ENCODE measurements at places on chromosomes 3 and 15.

DNA sequence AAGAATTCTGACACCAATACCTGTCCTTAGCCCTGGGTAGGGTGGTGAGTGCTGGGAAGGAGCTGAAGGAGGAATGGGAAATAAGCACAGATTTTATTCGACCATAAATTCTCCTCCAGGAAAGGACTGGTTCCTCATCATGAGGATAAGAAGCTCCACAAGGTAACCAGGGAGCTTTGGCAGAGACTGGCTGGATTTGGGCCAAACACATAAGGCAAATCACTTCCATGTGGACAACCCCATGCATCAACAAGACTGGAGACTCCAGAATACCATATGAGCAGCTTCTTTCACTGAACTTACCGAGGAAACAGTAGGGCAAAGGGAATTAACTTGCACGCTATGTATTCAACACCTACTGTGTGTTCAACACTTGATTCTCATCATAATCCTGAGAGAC is 312.5 kb downstream of the NTRK3 start:
- no peak for DNase-seq

DNA sequence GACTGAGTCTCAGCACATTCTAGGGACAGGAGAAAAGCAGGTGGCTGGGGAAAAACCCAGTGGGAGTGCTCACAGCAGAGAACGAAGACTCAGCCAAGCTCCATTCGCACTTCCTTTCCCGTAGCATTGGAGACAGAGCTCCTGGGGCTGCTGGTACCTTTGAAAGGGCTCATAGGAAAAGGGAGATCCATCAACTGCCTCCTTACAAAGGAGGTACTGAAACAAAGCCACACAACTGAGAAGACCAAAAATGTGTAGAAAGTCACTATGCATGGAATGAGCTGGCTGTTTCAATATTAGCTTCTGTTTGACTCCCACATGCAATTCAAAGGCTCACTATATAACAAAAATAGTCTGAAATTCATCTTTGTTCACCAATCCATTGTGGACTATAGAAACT is 16.9 kb downstream of the STIMATE start:
- no peak for DNase-seq

- no peak for DNase-seq
Observed at GRCh38 chr3:172877011-172877410, 126.5 kb downstream of the ECT2 start.

DNA sequence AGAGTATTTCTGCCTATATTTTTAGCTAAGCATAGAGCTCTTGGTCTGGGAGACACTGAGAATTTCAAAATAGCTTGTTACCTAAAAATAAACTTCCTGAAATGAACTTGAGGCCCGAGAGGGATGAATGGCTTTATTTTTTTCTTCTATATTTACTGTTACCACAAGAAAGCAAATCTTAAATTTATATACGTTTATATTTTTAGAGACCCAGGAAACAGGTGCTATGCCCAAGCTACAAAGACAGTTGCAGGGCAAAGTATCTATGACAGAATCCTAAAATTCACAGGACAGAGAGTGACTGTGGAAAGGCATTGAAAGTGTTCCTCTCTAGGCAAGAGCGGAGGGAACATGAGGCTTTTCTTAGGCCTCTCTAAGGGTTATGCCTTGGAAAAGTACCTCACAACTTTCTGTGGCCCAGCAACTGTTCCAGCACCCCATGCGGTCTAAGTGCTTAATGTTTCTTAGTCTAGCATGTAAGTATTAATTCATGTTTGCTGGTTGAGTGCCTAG is 36.5 kb downstream of the TGFBR2 start:
- no peak for DNase-seq

GRCh38 chr15:64997745-64998375 is 8.1 kb upstream of the SPG21 start:
- no peak for DNase-seq

DNA sequence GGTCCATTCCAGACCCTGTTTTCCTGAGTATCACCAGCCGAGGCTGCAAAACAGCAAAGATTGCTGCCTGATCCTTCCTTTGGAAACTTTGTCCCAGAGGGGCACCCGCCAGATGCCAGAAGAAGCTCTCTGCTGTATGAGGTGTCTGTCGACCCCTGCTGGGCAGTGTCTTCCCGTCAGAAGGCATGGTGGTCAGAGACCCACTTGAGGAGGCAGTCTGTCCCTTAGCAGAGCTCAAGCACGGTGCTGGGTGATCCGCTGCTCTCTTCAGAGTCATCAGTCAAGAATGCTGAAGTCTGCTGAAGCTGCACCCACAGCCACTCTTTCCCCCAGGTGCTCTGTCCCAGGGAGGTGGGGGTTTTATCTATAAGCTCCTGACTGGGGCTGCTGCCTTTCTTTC is 1121.2 kb downstream of the NSUN3 start:
- DNase-seq: no peak

- DNase-seq: no peak
Observed at GRCh38 chr15:90191794-90192509, 9.2 kb upstream of the SEMA4B start.

DNA sequence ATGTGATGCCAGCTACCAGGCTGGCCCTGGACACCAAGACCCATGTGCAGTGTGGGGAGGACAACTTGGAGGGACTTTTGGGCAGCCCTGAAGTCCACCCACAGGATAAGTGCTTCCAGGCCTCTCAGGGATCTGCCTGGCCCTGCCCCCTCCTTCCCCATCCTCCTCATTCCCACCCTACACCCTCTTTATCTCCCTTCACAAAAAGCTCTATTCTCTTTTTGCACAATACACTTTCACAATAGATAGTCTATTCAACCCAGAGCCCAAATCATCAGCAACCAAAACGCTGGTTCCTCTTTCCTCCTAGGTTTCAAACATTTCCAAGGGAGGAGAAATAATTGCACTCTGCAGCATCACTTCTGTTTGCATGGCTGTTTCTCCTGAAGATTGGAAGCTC is 7.8 kb upstream of the ZNF710 start:
- DNase-seq: no peak

DNA sequence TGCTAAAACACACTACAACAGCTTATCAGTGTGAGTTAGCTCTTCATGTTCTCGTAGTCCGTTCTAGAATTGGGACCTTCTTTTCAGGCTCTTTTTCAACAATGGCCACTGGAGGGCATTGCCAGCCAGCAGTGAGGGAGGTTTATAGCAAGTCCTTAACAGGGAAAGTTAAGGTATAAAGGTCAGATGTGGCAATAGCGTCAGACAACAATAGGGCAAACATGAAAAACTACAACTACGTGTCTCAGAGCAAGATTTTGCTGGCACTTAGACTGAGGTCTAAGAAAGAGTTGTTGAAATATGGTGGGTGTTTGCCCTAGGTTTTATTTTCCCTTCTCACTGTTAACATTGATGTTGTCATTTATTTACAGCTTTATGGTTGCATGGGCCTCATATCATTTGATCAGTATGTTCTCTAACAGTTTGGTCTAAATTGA is 161.4 kb downstream of the GMNC start:
- DNase-seq: no peak

- DNase-seq: no peak
Observed at GRCh38 chr3:151146071-151146730, 56.8 kb downstream of the GPR171 start.

- no peak for DNase-seq
Observed at GRCh38 chr15:63256433-63257274, 20.8 kb upstream of the APH1B start.

GRCh38 chr3:178060407-178060806 is 475.8 kb upstream of the KCNMB2 start:
- no peak for DNase-seq

DNA sequence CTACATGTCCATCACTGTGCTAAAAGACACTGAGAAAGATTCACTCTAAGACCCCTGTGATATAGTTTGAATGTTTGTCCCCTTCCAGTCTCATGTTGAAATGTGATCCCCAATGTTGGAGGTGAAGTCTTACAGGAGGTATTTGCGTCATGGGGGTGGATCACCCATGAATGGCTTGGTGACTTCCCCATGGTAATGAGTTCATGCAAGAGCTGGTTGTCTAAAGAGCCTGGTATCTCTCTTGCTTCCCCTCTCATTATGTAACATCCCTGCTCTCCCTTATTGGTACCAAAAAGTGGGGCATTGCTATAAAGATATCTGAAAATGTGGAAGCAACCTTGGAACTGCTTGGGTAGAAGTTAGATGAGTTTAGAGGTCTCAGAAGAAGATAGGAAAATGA is 32.2 kb upstream of the FAM174B start:
- no peak for DNase-seq

GRCh38 chr3:143084856-143085731 is 34.5 kb upstream of the CHST2 start:
- DNase-seq: no peak

GRCh38 chr3:45874677-45875346 is 11.5 kb upstream of the CCR9 start:
- no peak for DNase-seq

- DNase-seq: no peak
Observed at GRCh38 chr3:181711325-181712135, at the start of gene SOX2. SOX2 (plus strand) TSS chr3:181711925; CDS start chr3:181712361, 436 bp downstream.

DNA sequence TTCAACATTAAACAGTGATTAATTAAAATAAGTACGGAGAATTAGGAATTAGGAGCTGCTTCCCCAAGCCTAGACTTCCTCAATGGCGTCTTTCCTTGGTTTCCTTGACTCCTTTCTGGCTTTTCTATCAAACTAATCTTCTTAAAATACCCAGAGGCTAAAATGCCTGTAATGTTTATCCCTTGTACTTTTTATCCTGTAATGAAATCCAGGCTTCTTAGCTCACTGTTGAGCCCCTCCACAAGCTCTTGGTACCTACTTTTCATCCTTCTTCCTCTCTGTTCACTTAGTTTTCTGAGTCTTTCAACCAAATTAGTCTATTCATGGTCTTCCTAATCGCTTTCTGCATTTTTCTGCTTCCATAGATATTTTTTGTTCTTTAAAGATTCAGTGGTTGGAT is 6.9 kb upstream of the UBE2E1 start:
- no peak for DNase-seq

- DNase-seq: no peak
Observed at GRCh38 chr3:169552533-169552932, 111.0 kb downstream of the MECOM start.

- DNase-seq: peak; percentile 80
Observed at GRCh38 chr3:52248165-52248541, 2.6 kb downstream of the PPM1M start.

- DNase-seq: no peak
Observed at GRCh38 chr3:62019906-62020305, 353.4 kb downstream of the FEZF2 start.

- no peak for DNase-seq
Observed at GRCh38 chr15:97199393-97200051, 761.0 kb upstream of the ARRDC4 start.

DNA sequence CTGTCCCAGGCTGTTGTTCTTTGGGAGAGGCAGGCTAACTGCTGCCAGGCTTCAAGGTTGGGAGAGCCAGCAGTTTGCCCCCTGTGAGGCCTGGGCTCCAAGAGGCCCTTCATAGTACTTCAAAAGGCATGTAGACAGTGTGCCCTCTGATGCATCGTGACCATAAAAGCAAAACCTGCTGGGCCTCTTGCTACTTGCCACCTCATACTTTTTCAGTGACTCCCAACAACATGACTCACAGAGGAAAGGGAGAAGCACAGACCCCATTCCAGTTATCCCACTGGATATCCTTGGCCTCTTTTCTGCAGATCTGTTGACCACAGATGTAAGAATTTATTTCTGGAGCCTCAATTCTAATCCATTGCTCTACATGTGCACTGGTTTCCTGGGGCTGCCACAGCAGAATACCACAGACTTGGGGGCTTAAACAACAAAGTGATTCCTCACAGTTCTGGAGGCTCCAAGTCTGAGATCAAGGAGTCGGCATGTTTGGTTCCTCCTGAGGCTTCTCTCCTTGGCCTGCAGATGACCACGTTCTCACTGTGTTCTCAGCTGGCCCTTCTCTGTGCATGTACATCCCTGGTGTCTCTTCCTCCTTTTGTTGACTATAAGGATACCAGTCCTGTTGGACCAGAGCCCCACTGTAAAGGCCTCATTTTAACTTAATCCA is 8.9 kb upstream of the NSMCE3 start:
- no peak for DNase-seq

DNA sequence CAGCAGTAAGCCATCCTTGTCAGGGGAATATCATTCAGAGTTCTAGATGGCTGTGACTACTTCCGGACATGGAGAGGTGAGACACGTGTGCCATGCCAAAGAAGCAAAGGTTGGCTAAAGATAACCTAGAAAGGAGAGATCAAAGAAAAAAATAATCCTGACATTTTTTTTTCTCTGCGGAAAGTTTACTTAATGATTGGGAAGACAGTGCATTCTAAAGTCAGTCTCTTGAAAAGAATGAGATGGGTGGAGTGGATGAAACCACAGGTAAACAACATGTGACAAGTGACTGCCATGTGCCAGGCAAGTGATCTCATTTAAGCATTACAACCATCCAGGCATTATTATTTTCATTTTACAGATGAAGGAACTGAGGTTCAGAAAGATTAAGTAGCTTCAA is 436.6 kb downstream of the SOX2 start:
- no peak for DNase-seq

DNA sequence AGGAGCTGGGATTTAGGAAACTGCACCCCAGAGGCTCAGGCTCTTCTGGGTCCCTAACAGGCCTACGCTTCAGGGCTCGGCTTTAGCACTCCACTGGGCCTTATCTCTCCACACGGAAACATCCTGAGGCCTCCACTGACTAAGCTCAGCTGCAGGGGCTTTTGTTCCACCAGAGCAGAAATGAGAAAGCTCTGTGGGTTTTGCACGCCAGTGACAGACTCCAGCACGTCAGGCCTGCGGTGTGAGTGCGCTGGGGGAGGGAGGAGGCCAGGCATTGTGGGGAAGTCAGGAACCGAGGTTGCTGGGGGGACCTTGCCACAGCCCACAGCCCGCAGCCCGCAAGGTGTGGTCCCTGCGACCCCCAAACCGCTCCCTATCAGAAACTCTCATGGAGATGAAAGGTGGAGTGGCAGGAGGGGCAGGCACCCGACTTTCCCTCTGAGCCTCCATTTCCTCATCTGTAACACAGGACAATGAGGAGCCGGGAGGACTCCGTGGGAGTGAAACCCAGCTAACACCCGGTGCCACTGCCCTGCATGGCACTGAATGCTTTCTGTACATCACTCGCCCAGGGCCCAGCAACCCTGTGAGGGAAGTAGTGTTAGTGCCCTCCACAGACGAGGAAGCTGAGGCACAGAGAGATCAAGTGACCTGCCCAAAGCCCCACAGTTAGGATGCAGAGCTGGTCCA is 106.5 kb downstream of the TPRA1 start:
- DNase-seq: peak; percentile 81

DNA sequence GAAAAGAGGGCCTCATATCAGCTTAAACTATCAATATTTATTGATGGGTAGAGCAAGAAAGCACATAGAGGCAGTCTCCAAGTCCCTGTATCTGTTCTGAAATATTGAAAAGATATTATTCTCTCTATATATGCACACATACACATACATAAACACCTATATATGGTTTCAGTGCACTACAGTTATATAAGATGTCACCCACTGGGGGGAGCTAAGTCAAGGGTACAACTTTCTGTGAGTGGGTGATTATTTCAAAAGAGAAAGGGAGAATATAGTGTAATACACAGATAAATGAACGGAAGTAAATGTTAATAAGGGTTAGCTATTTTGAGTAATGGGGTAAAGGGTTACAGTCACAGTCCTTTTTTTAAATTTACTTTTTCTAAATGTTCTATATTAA is 8.8 kb downstream of the SNTN start:
- DNase-seq: no peak

GRCh38 chr3:41464401-41464800 is 265.1 kb downstream of the CTNNB1 start:
- DNase-seq: no peak

GRCh38 chr3:32399030-32399620 is 7.5 kb downstream of the CMTM7 start:
- no peak for DNase-seq

GRCh38 chr3:35785234-35785888 is 146.0 kb downstream of the ARPP21 start:
- no peak for DNase-seq
